RPMI7951 (cell line): ENCODE measurements at places on chromosomes 6 and 20. TPM values are rescaled to one million over a fixed set of nuclear protein-coding genes. Genes with fewer than 3 reads are reported as not detected.

PGBD1 gene
- total RNA-seq: 14.4 and 15.7 TPM in 2 replicates

ZSCAN16 gene
- 4.2 and 5.9 TPM in 2 replicates for total RNA-seq

IPCEF1 gene
- total RNA-seq: under 0.01 and 0.59 TPM in 2 replicates

MOCS1 gene
- 8.7 and 10.6 TPM in 2 replicates for total RNA-seq

LY6G6C gene
- total RNA-seq: not detected in 2 replicates

KDM1B gene
- 7.9 and 12.5 TPM in 2 replicates for total RNA-seq

STMND1 gene
- total RNA-seq: not detected in 2 replicates

TMC2 gene
- total RNA-seq: not detected in 2 replicates

ZC2HC1B gene
- total RNA-seq: not detected in 2 replicates

AARS2 gene
- total RNA-seq: 7.1 and 11.5 TPM in 2 replicates

JAG1 gene
- total RNA-seq: 3.0 and 3.1 TPM in 2 replicates
